Amygdala (tissue), 56 donors: ENCODE measurements at places on chromosomes 7 and 10.

- DNase-seq: peak; percentile 31
Observed at GRCh38 chr10:21145751-21146435, 248.8 kb upstream of the NEBL start.

- peak; percentile 69 for DNase-seq
Observed at GRCh38 chr10:101141616-101142532, 10.8 kb downstream of the TLX1 start.

DNA sequence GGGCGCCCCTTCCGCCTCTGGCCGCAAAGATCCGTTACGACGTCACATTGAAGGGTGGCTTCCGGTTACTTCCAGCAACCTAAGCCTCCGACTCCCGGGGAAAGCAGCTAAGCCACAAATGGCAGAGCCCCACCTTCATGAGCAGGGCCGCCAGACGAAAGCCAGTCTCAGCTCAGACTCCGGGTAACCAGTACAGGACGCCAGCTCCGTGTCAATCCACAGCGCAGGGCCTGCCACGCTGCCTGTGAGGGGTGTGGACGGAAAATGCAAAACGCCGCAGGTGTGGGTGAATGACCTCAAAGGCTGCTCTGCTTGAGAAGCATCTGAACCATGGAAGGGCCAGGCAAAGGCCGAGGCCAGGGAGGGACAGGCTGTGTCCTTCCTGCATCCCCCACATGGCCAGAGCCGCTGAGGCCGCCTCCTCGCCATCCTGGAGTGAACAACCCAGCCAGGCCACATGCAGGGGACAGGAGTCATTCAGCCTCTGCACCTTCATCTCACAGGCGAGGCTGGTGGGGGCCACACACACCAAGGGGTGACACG is 53.5 kb upstream of the PPP2R2D start:
- DNase-seq: no peak

DNA sequence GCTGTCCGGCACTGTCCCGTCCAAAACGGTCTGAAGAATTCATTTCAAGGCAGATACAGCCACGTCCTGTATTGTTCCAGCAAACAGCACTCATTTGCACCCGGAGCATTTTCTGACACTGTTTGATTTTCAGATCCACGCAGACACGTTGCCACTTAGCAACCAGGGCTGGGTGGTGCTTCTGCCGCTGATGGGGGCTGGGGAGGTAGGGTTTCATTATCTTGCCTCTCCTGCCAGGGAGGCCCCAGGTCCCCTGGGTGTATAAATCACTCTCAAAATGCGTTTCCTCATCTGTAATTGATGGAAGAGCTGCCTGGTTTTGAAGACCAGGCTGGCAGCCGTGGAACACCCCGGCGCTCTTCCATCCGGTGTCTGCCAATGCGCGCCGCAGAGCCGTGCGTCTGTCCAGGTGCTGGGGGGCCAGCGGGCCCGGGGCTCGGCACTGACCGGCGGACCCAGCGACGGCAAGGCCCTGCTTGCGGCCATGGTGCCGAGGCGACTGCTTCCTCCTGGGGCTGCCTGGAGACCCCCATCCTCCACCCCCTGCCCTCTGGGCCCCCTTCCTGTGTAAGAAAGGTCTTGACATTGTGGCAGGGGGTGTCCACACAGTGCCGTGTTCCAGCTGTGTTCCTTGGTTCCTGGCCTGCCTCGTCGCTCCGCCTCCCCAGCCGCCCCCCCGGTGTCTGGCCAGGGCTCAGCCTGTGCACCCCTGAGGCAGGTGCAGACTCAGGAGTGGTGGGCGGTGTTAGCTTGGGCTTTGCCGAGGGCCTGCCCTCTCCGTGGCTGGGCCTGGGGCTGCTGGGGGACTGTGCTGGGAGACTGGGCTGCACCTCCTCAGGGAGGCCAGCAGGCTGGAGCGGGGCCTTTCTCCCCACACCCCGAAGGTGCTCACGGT is 16.6 kb downstream of the ADGRA1 start:
- DNase-seq: no peak
